ENCODE measurements at places on chromosomes 1 and 21. TPM values are rescaled to one million over a fixed set of nuclear protein-coding genes. Genes with fewer than 3 reads are reported as not detected.

ARHGEF11 gene
- 44.9 TPM for total RNA-seq

SIM2 gene
- not detected for total RNA-seq

SLC16A4 gene
- 11.1 TPM for total RNA-seq

DNA sequence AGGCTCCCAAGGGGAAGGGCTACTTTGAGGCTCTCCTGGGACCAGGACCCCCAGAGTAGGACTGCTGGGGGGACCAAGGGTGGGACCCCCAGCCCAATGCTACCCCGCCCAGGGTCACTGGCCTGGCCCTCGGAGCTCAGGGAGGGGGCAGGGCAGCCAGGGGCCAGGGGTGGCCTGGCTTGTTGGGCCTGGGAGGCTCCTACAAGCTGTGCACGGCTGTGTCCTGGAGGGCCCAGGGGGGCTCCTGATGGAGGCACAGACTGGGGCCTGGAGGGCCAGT lies 2.2 kb downstream of the HES4 start:
- H3K27me3 ChIP-seq, result peaks cover 43% of the 10 kb centered on the region
- no peaks in the 10 kb centered on the region for H3K36me3 ChIP-seq
- H3K4me1 ChIP-seq, result peaks cover 53% of the 10 kb centered on the region
- no peak overlapping the region for H3K27ac ChIP-seq
- peak overlapping the region; percentile 69 for H3K4me3 ChIP-seq
- DNase-seq, result peak; percentile 19

DNA sequence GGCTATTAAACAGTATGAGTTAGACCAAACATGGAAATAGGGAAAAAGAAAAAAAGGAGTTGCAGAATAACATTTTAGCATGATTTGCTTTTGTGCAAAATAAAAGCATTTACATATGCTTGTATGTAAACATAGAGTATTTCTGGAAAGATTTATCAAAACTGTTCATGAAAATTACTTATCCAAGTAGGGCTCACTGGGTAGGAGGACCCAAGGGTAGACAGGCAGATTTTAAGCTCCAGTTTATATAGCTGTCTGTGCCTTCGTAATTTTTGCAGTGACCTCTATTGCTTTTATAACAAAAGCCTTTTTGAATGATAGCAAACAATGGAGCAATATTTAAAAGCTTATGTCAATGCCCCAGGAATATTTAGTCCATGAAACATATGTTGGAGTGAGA lies 228.8 kb upstream of the IRF2BP2 start:
- H3K36me3 ChIP-seq, result no peaks in the 10 kb centered on the region
- H3K27ac ChIP-seq, result no peak overlapping the region
- no peaks in the 10 kb centered on the region for H3K27me3 ChIP-seq

GRCh38 chr1:55067022-55067778 lies 27.9 kb downstream of the PCSK9 start:
- H3K4me3 ChIP-seq, result no peak overlapping the region
- DNase-seq, result no peak
- no peaks in the 10 kb centered on the region for H3K27me3 ChIP-seq

DNA sequence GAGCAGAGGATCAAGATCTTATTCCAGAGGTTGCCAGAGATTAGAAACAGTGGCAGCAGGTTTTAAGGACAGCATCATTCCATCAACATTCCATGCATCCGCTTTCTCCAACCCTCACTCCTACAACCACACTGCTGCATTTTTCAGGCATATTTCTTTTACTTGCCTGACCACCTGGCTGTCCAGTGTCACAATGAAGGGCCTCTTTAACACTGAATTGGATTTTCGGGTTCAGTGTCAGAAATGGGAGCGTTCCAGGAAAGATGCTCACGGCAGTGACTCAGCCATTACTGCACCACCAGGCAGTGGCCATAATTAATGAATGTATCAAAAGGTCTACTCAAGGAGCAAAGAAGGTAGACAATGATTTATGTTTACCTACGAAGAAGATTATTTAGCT lies 200.4 kb upstream of the ESRRG start:
- no peak overlapping the region for H3K27ac ChIP-seq
- H3K36me3 ChIP-seq, result no peaks in the 10 kb centered on the region
- H3K4me3 ChIP-seq, result no peak overlapping the region
- no peak for DNase-seq

DNA sequence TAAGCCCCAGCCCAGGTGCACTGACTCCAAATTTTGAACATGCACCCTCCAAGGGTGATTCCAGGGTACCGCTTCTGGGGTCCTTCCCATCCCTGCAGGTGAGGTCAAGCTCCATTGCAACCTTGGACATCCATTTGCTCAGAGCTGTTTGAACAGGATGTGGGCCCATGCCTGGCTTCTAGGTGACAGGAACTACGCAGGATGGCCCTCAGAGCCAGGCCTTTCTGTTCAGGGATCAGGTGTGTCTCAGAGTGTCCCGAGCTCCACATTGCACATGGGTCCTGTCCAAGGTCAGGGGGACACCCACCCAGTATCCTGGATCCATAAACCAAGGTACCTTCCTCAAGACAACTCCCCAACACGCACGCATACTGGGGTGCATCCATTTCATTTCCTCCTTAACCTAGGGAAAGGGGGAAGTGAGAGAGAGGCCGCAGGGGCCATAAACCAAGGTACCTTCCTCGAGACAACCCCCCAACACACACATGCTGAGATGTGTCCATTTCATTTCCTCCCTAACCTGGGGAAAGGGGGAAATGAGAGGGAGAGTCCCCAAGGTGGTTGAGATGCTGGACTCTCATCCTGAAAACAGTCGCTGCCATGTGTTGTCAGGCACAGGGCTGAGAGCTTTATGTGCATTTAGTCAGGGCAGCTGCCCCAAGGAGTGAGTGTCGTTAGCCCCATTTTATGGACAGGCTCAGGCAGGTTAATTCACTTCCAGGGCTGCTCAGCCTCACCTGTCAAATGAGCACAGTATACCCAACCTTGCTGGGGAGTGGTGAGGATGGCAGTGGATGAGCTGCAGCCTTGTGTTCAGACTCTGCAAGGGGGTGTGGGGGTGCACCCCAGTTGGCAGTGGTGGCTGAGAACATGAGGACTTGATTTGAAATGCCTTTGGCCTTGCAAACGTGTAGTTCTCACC lies 2.1 kb downstream of the SLC66A1 start:
- peaks cover 67% of the 10 kb centered on the region for H3K4me1 ChIP-seq
- DNase-seq, result no peak
- no peak overlapping the region for H3K4me3 ChIP-seq
- no peaks in the 10 kb centered on the region for H3K36me3 ChIP-seq
- H3K27me3 ChIP-seq, result no peaks in the 10 kb centered on the region

DNA sequence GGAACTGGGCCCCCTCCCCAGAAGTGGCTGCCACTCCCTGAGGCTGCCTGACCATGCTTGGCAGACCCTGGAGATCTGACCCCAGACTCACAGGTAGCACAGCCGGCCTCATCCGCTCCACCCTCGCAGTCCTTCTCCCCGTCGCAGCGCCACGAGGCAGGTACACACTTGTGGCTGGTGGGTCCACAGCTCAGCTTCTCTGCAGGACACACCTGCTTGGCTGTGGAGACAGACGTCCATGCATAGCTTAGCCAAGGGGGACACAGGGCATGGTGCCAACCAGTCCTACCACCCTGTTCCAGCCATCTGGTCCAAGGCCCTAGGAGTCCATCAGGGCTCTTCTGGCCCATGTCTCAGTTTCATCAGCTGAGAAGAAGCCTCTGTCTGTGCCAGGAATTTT lies 42.2 kb upstream of the MAGOH start:
- H3K4me3 ChIP-seq, result no peak overlapping the region
- H3K27ac ChIP-seq, result no peak overlapping the region
- no peaks in the 10 kb centered on the region for H3K27me3 ChIP-seq
- no peaks in the 10 kb centered on the region for H3K36me3 ChIP-seq

- no peak overlapping the region for H3K27ac ChIP-seq
- no peak for DNase-seq
- H3K27me3 ChIP-seq, result no peaks in the 10 kb centered on the region
- H3K36me3 ChIP-seq, result no peaks in the 10 kb centered on the region
Observed at GRCh38 chr1:159860456-159860855, 2.0 kb downstream of the VSIG8 start.

DNA sequence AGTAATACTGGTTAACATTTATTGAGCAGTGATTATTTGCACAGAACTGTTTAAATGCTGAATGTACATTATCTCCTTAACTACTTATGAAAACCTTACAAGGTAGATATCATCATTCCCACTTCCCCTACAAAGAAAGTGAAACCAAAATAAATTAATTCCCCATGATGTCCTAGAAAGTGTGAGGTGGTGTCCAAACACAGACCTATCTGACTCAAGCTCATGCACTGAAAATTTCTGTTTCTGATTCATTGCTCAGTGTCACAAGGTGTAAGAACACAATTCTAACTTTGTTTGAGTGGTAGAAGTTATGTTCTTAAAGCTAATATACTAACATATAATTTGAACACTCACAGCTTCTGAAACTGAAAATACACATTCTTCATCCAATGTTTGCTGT lies 178.7 kb downstream of the MRPL39 start:
- no peaks in the 10 kb centered on the region for H3K27me3 ChIP-seq
- no peaks in the 10 kb centered on the region for H3K4me1 ChIP-seq
- no peak overlapping the region for H3K27ac ChIP-seq
- H3K4me3 ChIP-seq, result no peak overlapping the region
- no peaks in the 10 kb centered on the region for H3K36me3 ChIP-seq
- DNase-seq, result no peak

DNA sequence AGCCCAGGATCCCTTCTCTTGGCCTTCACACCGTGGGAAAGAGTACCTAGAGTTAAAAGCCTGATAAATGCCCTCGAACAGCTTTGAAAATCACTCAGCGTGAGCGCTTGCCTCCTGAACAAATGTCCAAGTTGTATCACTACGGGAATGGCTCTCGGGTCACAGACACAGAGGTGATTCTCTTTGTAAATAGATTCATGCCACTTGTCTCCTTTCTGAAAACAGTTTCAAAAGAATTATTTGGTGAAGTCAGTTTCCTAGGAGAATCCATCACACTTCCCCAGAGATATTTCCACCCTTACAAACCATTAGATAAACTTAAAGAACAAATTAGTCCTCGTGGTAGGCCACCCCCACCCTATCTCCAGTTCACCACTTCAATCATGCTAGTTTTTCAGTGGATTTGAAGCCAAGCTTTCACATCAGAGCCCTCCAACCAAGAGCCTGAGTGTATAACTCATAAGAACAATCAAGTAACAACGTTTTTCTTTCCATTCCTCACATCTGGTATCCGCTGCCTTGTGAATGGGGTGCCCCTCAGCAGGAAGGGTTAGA lies 132.9 kb downstream of the SLC30A10 start:
- H3K36me3 ChIP-seq, result no peaks in the 10 kb centered on the region
- H3K4me3 ChIP-seq, result no peak overlapping the region
- no peaks in the 10 kb centered on the region for H3K4me1 ChIP-seq
- H3K27me3 ChIP-seq, result no peaks in the 10 kb centered on the region
- no peak for DNase-seq

DNA sequence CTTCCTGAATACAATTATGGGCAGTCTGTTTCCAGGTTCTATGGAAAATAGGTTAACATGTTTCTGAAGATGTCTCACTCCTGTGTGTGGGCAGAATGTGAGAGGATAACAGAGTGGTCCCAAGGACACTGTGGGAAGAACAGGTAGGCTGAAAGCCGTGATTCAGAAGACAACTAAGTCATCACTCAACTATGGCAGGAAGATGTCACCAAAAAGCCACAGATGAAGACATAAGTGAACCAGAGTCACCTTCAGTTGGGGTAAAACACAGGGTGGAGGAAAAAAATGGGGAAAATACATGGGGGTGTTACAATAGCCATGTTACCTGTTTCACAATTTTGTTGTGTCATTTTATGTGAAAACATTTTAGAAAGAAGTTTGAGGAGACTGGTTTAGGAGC lies 75.1 kb downstream of the UCHL5 start:
- DNase-seq, result no peak
- no peak overlapping the region for H3K27ac ChIP-seq
- H3K27me3 ChIP-seq, result no peaks in the 10 kb centered on the region
- no peak overlapping the region for H3K4me3 ChIP-seq
- H3K36me3 ChIP-seq, result no peaks in the 10 kb centered on the region

DNA sequence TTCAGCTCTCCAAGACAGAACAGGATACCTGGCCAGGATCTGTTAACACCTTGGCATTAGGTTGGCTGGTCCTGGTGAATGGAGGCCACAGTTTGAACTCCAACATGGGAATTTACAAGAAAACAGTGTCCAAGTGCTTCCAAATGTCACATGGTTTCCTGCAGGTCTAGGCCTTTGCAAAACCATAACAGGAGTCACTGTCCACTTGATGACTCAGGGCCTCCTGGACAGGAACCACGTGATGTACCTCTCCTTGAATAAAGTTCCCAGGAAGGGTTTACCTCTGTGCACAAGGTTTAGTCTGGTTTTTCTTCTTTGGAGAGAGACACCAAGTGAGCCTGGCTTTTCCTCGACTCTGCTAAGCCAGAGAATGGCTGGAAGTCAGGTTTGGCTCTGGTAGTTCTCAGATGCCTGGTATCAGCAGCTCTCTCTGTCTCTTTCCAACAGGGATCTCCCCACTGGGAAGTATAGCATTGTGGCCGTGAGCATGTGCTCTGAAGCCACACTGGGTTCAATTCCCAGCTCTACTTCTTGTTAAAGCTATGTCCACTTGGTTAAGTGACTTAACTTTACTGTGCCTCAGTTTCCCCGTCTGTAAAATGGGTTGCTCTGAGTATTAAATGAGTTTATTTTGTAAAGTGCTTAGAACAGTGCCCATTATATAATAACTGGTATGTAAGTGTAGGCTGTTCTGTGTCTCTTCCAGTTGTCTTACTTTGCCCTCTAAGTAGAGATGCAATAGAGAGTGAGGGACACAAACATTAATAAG lies 27.3 kb upstream of the TMEM61 start:
- no peak overlapping the region for H3K27ac ChIP-seq
- H3K4me3 ChIP-seq, result no peak overlapping the region

GRCh38 chr1:56374026-56374974 lies 205.1 kb downstream of the PLPP3 start:
- peaks cover 40% of the 10 kb centered on the region for H3K4me1 ChIP-seq
- no peak overlapping the region for H3K27ac ChIP-seq
- peak; percentile 81 for DNase-seq

GRCh38 chr1:111218701-111219556 lies 8.6 kb upstream of the CHI3L2 start:
- H3K36me3 ChIP-seq, result no peaks in the 10 kb centered on the region
- H3K27ac ChIP-seq, result no peak overlapping the region
- no peak for DNase-seq

DNA sequence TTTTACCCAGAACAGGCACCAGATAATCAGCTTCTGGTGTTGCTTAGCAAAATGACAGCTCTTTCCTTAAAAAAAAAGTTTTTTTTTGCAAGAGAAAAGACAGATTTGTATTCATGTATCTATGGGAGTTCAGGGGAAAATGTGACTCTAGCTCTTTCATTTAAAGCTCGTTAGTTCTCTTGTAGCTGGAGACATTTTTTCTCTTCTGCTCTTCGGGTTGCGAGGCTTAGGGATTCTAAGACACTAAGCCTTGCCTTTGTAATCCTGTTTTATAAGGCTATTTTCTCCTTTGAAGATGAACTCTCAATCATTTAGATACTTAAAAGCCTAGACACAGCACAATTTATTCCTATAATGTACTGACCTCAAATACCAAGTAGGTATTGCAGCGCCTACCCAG lies 40.3 kb upstream of the EDARADD start:
- H3K4me1 ChIP-seq, result no peaks in the 10 kb centered on the region
- H3K27ac ChIP-seq, result no peak overlapping the region
- H3K4me3 ChIP-seq, result no peak overlapping the region
- H3K27me3 ChIP-seq, result no peaks in the 10 kb centered on the region
- no peaks in the 10 kb centered on the region for H3K36me3 ChIP-seq

Measured in stomach (tissue), 19 donors.